T-helper 1 cell (primary cell): ENCODE measurements at places on chromosomes 3 and 15.
A peak's percentile ranks its signal among the peaks of the same experiment; 100 is the strongest.

DNA sequence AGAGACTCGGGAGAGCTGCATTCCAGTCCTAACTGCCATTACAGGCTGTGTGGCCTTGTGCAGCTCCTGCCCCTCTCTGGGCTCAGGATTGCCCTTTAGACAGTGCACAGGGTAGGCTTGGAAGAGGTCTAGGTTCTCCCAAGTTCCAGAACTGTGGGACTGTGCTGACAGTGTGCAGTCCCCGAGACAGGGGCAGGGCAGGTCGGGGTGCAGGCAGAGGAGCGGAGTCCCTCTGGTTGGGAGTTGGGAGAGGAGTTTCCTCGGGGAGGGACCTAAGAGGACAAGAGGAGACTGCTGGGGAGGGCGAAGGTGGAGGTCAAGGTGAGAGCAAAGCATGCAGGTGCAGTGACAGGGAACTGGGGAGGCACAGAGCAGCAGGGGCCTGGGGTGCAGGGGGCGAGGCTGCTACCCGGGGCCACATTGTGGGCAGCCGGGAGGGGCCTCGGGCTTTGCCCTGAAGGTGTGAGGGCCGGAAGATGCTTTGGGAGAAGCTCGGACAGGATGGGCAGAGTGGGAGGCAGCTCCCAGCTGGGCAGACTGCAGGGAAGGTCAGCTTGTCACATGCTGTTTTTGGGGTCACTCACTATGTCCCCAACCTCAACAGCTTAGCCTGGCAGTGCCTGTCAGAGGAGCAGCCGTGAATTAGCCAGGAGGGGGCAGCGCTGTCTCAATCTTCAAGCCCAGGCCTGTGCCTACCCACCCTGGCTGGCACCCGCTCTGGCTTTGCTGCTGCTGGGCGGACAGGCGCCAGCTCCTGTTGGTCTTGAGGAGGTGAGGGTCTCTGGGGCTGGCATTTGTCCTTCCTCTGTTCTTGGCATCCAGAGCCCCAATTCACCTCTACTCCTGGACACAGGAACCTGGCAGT is 15.4 kb upstream of the CSPG4 start:
- peak; percentile 68 for DNase-seq

DNA sequence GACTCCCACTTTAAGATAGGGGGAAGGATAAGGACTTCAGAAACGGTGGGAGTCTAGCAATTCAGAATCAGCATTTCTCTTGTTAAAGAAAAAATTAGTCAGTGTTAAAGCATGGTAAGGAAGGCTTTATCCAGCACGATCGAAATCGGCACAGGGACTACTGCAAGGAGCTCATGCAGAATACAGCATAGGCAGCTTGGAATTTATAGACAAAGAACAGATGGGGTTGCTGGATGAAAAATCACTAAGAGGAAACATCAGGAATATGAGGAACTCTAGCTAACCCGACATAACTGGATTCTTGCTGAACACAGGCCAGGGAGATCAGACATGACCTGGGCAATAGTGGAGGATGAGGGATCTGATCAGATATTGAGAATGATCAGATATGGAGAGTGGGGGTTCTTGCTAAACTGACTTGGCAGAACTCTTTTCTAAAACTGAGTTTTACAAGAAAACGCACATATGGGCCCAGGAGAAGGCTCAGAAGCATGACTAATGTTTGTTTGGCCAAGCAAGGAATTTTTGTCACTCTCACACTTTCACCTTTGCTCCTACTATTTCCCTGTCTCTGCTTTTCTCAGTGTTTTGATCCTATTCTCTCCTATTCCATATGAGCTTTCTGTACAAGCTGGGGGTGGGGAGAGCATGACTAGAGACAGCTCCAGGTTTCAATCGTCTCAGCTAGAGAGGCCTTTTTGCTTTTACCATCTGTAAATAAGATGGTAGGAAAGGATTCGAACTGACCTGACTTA is 3.9 kb upstream of the PLCH1 start:
- no peak for DNase-seq

DNA sequence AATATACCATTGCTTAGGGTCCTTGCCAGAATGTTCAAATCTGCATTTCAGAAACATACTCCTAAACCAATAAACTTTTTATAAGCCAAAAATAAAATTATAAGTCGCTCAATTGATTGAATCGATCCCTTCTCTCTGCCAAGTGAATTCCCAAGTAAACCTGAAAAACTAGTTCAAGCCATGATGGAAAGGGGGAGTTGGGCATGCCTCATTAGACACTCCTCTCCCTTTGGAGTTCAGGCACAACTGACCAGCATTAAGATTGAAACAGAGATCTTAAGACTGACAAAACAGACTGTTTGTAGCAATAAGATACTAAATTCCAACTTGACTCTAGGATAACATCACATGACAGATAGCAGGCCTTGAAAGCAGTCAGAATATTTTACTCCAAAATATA is 113.7 kb upstream of the RASGRP1 start:
- DNase-seq: no peak

- no peak for DNase-seq
Measured at GRCh38 chr3:161305095-161305991, 66.0 kb downstream of the SPTSSB start.
